ENCODE measurements at places on chromosomes 6 and 20. TPM values are rescaled to one million over a fixed set of nuclear protein-coding genes. Genes with fewer than 3 reads are reported as not detected.
A peak's percentile ranks its signal among the peaks of the same experiment; 100 is the strongest.

GRCh38 chr6:32439139-32439538 is 548 bp upstream of the HLA-DRA start:
- DNase-seq: no peak

- no peak for DNase-seq
Measured at GRCh38 chr6:157385482-157385881, 4.5 kb downstream of the ZDHHC14 start.

COL21A1 gene
- total RNA-seq: not detected

DNA sequence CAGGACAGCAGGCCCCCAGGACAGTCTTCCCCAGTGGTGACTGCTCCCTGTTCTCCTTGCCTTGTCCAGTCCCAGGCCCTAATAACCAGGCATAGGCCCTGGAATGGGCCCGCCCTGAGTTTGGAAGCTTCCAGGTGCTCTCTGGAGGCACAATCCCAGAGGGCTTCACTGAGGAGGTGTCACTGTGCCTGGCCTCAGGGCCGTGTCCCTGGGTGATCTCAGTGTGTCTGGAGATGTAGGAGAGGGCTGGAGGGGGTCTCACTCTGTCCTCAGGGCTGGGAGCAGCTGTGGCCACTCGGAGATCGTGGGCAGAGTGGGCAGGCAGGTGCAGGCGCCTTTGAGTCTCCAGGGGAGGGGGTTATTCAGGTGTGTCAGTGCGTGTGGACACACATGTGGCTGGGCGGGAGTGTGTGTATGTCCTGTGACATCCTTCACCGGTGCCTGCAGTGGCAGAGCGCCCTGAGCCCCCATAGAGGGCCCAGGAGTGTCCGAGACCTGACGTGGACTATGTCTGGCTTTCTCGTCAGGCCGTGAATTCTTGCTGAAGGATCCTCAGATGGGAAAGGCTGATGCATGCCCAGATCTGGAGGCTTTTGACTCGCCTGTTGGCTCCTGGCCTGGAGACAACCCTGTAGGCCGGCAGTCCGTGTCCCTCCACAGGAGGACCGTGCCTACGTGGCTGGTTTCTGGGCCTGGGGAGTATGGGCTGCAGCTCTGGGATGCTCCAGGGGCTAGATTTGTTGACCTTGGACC is 5.5 kb upstream of the NPBWR2 start:
- DNase-seq: peak; percentile 7

CAGE1 gene
- total RNA-seq: 0.16 TPM

SLC22A16 gene
- not detected for total RNA-seq

MOG gene
- total RNA-seq: not detected

DNA sequence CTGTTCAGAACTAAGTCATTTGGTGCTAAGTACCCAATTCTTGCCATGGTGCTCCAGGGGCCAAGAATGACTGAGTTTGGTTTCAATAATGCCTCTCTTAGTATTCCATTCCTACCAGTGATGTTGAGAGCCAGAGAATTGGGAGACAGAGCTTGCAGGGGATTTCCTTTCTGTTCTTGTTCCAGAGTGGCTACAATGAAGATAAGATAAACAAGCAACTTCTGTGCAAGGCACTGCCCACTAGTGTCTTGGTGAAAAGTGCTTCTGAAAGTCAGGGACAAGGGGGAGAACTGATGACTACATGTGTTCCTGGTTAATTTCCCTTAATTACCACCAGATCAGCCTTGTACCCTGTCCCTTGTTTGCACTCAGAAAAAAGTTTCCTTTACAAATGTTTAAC is 421.6 kb downstream of the BCKDHB start:
- DNase-seq: no peak

GRCh38 chr20:13877793-13878192 is 93.0 kb downstream of the NDUFAF5 start:
- no peak for DNase-seq

C2 gene
- total RNA-seq: 1.4 TPM

GRCh38 chr20:51489611-51490010 is 52.9 kb downstream of the NFATC2 start:
- no peak for DNase-seq

- DNase-seq: no peak
Measured at GRCh38 chr6:150310539-150310938, 58.3 kb upstream of the IYD start.

DNA sequence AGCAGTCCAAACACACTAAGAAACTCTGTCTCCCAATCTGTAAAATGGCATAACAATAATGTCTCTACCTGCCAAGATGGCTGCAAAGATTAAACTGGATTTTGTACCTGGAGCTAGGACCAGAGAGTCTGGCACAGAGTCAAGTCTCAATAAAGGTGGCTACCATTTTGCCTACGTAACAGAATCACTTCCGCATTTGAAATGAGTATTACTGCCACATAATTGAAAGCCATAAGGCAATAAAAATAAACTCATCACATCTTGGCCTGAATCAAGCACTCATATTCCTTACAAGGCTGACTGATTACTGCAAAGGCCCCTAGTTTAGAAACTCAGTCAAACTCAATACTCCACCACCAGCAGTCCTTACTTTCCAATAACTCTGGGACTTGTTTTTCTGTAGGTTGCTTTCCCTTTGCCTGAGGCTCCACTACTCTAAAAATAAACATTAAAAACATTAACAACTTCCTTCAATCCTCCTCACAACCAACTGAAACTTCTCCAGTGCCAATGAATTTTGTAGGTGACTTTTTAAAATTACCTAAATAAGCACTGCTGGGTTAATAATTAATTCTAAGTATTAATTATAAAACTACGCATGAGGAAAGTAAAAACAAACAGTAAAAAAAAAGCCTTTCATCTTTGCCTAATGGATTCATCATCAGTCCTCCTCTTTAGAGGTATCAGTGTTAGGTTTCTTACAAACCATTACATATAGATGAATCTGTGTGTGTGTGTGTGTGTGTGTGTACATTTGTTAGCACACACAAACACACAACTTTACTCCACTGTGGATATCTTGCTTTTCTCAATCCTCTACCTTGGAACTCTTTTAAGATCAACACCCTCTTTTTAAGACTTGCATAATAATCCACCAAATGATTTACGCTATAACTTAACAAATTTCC is 3.7 kb downstream of the KIF16B start:
- no peak for DNase-seq

DNA sequence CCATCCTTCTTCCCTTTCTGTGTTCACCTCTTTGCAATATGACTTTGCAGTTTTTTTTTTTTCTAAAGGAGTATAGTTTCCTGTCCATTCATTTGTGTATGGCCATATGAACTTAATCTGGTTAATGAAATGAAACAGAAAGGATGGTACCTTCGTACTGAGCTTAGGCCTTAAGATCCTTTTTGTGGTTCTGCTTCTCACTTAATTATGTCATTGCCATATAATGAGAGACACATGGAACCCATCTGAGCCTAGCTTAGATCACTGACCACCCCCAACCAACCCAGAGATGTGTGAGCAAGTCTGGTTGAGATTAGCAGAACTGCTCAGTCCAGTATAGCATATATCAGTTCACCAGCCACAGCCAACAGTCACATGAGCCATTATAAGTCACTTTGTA is 1179.6 kb downstream of the HACE1 start:
- no peak for DNase-seq

ELOVL4 gene
- 0.98 TPM for total RNA-seq

DNA sequence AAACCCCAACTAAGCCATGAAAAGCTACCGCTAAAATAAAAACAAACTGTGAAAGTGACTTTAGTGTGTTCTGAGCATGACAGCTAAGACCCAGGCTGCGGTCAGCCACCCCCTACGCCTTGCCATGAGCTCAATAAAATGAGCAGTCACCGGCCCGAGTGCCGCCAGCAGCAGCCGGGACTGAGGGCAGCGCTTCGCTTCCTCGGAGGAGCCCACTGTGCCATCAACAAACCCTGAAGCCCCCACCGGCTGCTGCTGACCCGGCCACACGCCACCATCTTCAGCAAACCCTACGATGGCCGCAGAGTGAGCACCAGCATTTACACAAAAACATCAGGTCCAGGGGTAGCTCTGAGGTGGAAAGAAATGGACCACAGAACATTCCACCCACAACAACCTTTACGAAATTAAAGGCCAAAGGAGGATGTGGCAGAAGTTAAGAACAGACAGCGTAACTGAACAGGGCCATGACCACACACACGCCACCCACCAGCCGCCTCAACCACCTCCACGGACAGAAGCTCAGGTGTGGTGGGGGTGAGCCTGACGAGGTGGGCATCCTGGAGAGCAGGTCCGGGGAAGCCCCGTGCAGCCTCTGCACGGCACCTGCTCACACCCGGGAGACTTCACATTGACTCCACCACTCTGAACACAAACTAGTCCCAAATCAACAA is 67.0 kb downstream of the THBS2 start:
- DNase-seq: no peak

DNA sequence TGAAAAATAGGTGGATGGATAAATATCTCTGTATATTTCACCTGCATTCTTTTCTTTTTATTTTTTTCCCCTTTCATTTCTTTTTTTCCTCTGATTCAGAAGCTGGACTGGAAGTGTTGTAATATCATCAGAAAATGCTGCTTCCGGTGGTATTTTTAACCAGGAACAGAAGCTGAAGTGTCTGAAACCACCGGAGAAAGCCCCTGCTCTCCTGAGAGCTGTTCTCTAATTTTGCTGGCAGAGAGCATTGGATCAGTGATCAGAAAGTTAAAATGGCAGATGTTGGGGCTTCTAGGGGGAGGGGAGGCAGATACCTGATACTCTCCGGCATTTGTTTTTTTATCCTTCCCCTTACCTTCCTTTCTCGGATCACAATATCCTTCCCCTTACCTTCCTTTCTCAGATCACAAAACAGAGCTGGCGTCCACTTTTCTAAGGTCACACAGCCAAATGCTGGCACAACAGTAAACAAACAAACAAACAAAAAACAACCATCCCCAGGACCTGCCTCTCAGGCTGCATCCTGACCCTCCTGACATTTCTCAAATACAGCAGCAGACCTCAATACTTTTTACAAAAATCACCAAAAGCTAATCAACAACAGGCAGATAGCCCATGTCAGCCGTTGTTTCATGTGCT is 143.2 kb upstream of the ZNF217 start:
- DNase-seq: no peak

DNA sequence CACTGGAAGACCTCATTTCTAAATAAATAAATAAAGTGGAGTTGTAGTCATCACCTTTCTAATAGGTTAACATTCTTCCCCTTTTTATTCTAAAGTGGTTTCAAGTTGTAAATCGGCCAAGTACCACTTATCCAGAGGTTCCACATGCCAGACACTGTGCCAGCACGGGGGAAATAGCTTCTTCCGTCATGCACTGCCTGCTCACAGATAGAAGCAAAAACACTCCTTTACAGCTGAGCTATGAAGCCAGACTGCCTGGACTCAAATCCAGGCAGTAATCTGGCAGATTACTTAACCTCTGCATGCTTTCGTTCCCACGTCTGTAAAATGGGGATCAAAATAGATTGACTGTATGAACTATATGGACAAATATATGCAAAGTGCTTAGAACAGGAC is 17.2 kb upstream of the SCML4 start:
- no peak for DNase-seq

BIRC7 gene
- total RNA-seq: not detected

SLC17A2 gene
- 0.55 TPM for total RNA-seq

ZNF311 gene
- total RNA-seq: 0.87 TPM

CGAS gene
- 46.7 TPM for total RNA-seq

- DNase-seq: no peak
Measured at GRCh38 chr6:136525586-136526195, 24.5 kb downstream of the MAP7 start.

GRCh38 chr6:138593124-138593877 is 94.0 kb upstream of the NHSL1 start:
- peak; percentile 24 for DNase-seq

GTSF1L gene
- total RNA-seq: not detected

DNA sequence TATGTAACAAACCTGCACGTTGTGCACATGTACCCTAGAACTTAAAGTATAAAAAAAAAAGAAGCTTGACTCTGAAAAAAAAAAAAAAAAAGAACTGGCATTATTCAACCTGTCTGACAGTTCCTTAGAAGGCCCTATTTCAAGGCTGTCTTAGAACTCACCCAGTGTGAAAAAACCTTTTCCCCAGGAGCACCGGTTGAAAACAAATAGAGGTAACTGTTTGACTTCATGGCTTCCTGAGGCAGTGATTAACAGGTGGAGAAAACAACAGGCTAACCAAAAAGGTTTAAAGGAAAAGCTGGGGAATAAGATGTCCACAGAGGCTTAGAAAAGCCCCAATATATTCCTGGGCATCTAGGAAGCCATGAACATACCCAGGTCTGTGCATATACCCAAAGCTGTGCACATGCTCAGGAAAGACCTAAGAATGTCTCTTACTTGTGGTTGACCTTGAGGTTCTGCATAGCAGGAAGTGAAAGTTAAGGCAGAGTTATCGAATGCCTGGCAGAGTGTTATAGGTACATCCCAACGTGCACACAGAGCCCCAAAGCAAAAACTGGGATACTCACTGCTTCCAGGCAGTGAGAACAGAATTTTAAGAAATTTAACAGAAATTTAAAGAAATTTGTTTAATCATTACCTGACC is 7.0 kb downstream of the UQCC1 start:
- no peak for DNase-seq

ACOT8 gene
- total RNA-seq: 29.1 TPM

DNA sequence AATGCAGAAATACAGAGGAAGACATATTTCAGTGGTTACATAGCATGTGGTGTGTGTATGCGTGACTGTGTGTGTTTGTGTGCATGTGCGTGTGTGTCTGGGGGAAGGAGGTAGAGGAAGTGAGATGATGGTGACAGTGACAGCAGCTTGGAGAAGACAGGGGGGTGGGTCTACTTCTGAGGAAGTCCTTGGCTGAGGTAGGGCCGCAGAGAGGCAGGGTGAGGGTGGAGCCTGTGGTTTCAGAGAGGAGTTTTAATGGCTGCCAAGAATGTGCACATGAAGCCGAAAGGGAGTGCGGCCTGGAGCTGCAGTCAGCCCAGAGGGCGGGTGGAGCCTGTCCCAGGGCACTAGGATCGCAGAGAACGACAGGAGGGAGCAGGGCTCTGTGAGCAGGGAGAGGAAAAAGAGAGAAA is 22.7 kb upstream of the RNF24 start:
- DNase-seq: peak; percentile 88

DNA sequence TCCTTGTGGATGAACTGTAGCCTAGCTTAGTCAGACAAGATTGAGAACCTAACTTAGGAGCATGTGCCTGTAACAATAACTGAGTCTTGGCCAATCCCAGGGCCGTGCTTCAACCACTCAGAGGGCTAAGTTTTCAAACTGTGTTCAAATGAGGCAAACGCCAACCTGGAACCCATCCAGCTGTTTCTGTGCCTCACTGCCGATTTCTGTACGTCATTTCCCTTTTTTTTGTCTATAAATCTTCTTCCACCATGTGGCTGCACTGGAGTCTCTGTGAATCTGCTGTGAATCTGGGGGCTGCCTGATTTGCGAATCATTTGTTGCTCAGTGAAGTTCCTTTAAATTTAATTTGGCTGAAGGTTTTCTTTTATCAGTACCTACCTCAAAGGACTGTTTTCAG is 115.0 kb upstream of the CHD6 start:
- no peak for DNase-seq

- no peak for DNase-seq
Measured at GRCh38 chr6:14309951-14310445, 192.4 kb downstream of the CD83 start.

DNA sequence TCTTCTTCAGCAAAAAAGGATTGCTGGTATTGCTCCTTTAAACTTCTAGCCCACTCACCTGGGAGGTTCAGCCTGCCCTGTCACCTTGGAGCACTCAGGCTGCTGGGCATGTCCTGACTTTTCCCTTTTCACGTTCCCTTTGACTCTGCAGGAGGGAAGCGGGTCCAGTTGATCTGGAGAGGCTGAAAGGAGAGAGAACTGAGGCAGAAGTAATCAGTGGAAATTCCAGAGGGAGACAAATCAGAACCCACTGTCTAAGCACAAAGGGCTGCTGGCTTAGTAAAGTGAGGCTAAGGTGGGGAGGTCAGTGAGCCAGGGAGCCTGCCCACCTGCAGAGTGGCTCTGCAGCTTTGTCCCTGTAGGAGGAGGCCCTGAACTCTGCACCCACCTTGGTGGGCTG is 9.7 kb upstream of the SYNDIG1 start:
- no peak for DNase-seq

Data from activated T-helper 2 cell treated with anti-CD3 and anti-CD28 coated beads, Interferon-gamma antibody, Interleukin-2, Interleukin-4, amounts not matched to agents 10 μg/mL and 5 μg/mL and 100 μg/mL, durations not matched to agents 14 hours and 24 hours and 36 hours (primary cell).